AG10803 (cell line): ENCODE measurements at places on chromosomes 3 and 15.

DNA sequence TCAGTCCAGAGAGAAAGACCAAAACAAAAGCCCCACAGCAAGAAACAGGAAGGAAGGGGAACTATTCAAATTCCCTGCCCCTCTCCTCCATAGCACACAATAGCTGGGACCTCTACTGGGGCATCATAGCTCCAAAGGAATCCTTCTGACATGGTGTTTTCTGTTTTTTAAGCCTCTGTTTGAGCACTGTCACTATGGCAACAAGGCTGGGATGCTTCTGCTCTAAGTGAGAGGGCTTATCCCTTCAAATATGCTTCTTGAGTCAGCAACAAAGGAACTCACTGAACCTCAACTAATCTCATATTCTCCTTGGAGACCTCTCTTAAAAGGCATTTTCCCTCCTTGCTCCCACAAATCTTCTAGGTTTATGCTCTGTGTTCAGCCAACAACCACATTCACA, 40.5 kb downstream of the MYLK start:
- peak; percentile 69 for DNase-seq

GRCh38 chr3:48563382-48563918, at the start of gene UCN2:
Gene UCN2 (minus strand): TSS chr3:48563781. CDS start chr3:48563124, 657 bp downstream.
- peak; percentile 32 for DNase-seq

GRCh38 chr15:77412972-77413698, 6.8 kb downstream of the PEAK1 start:
- no peak for DNase-seq

DNA sequence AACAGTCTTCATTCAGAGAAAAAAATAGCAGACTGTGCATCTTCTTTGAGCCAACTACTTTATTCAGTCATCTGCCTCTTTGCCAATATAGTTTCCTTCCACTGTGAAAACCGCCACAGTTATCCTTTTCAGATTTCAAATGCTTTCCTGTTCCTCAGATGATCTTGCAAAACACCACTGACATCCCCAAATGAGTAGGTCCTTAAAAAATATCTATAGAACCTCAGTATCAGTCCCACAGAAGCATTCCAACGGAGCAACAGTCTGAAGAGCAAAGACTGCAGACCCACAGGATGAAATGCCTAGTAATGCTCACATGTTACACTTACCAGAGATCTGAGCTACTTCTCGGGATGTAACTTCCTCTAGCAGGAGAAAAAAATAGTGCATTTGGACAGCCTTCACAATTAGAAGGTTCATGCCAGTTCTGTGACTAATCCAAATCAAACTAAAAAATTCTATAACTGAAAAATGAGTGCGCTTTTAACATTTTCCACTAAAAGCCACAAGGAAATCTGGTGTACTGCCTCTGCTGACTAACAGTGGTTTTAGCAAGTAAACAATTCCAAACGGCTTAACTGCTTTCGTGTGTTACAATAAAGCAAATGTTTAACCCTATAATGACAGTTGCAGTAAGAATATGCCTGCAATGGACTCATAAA, at the start of gene ANKRD28:
Gene ANKRD28, minus strand, starts transcription at position 338 of the 662 bp plus-strand sequence. CDS start 1,458 bp downstream, outside the sequence.
- peak; percentile 98 for DNase-seq

DNA sequence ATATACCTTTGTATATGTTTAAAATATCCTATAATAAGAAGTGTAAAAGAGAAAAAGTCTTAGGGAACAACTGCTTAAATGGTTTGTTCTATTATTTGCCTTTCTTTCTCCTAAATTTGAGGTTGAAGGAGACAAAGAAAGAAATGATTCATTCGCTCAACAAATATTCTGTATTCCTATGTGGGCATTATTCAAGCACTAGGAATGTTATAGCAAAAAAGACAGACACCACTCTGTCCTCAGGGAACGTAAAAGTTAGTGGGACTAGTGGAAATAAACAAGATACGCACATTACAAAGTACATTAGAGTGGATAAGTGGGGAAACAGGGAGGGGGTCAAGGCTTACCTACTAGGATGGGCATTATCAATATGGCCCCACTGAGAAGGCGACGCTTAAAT, 332.2 kb downstream of the LPP start:
- peak; percentile 42 for DNase-seq

DNA sequence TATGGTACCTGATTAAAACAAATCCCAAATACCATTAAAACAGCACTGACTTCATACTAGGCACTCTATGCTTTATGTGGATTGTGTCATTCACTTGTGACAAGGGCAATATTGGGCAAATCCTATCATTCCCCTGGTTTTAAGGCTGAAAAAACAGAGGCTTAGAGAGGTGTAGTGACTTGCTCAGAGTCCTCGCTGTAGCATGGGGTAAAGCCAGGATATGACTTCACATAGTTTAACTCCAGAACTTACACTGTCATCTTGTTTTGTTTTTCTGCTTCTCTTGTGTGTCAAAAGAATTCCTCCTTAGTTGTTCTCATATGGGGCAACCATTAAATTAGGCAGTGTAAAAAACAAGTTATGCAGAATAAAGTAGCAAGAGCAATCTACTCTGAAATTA, 40.3 kb upstream of the ICE2 start:
- peak; percentile 49 for DNase-seq

DNA sequence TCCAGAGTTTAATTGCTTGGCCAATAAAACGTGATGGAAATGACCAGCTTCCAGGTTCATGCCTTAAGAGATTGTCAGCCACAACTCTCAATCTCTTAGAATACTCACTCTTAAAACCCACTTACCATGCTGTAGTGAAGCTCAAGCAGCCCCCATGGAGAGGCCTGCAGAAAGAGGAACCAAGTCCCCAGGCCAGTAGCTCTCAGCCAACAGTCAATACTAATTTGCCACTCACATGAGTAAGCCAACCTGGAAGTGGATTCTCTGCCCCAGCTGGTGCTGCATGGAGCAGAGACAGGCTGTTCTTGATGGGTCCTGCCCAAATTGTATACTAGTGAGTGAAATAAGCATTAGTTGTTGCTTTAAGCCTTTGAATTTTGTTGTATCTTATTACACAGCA, 155.9 kb downstream of the OXSM start:
- no peak for DNase-seq

GRCh38 chr15:74201710-74202420, 722 bp downstream of the STRA6 start:
- DNase-seq: no peak

DNA sequence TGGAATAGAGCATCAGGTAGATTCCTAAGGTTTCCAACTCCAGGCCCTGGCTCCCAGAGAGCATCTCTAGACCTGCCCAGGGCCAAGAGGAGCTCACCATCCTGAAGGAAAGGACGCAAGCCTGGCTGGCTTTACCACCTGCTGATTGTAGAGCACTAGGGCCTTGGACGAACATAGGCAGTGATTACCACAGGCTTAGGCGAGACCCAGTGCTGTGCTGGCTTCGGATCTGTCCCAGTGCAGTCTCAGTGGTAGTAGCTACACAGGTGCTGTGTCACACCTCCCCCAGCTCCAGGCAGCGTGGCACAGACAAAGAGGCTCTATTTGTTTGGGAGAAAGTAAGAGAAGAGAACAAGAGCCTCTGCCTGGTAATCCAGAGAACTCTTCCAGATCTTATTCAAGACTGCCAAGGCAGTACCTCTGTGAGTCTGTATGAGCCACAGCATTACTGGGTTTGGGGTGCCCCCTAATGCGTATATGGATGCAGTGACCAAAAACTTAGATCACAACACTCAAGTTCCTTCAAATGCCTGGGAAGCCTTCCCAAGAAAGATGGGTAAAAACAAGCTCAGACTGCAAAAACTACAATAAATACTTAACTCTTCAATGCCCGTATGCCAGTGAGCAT, 25.4 kb downstream of the ISG20 start:
- DNase-seq: no peak

- no peak for DNase-seq
Observed at GRCh38 chr3:195755791-195756676, 35.3 kb downstream of the MUC20 start.
